ENCODE measurements at places on chromosomes 7 and 10.

GRCh38 chr7:159154243-159154642 is 9.6 kb upstream of the VIPR2 start:
- DNase-seq, result no peak

DNA sequence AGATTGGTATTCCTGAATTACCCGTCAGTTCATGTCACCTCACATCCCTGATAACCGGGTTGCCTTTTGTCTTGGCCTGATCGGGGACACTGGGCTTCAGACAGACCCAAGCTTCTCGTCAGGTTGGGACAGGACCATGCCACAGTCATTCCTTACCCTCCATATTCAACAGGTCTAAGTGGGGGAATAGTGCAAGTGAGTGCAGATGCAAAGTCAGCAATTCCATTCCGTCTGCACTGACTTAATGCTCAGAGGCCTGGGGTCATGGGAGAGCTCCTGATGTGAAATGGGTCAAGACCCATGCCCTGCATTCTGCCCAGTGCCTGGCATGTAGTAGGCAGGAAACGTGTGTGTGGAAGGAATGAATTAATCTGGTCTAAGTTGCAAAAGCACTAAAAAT is 95.4 kb upstream of the PITRM1 start:
- DNase-seq, result no peak

DNA sequence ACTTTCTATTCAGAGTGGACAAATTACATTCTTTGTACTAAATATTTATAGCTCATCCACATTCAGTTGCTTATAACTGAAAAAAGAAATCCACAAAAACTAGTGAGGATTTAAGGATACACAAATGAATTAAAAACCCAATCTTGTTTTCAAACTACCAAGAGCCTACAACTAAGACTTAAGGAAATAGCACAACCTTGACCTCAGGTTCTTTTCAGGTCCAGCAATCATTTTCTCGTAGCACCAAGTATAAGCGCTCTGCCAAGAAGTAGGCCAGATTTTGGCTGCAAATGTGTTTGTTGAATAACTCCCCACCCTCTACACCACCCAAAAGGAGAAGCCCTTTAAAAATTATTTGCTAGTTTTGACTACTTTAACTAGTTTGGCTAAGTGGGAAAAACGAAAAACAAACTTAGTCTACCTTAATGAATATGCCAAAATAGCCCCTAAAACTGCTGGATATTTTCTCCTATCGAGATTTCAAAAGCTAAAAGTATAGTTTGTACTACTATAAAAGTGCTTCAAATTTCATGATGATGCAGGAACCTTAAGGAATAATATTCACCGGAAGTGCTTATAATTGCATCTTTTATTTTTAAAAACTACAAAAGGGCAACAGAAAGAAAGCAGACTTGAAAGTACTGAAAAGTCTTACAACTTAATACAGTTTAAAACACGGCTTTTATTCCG is 2.7 kb upstream of the KMT2E start:
- DNase-seq, result no peak

- DNase-seq, result no peak
These were observed 209.0 kb upstream of the FZD1 start for GRCh38 chr7:91055219-91055618.

- DNase-seq, result no peak
These were observed 83.0 kb upstream of the ADRB1 start for GRCh38 chr10:113960617-113961181.

- no peak for DNase-seq
These were observed 150.8 kb downstream of the FAM107B start for GRCh38 chr10:14623931-14624330.

GRCh38 chr7:73565675-73566340 is 8.3 kb upstream of the BCL7B start:
- no peak for DNase-seq

All from nephron progenitor cell (in vitro differentiated cells).